ENCODE measurements at places on chromosomes 12 and 14.

GRCh38 chr12:50251619-50252252, 31.6 kb downstream of the LIMA1 start:
- DNase-seq: no peak

DNA sequence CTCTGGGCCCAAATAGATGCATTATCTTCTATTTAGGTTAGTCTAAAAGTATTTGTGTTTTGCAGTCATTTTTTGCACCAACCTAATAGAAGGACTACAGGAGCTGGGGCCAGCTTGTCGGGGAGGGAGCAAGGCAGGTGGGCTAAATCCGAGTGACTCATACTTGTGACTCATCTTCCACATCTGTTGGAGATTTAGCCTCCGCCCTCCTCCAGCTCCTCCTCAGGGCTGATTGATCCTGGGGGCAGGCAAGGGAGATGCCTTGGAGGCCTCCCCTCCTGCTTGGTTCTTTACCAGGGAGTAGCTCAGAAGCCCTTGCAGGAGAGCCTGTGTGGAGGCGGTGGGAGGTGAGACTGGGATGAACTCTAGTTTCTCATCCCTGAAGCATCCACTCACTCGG, 27.9 kb downstream of the RHOF start:
- no peak for DNase-seq

DNA sequence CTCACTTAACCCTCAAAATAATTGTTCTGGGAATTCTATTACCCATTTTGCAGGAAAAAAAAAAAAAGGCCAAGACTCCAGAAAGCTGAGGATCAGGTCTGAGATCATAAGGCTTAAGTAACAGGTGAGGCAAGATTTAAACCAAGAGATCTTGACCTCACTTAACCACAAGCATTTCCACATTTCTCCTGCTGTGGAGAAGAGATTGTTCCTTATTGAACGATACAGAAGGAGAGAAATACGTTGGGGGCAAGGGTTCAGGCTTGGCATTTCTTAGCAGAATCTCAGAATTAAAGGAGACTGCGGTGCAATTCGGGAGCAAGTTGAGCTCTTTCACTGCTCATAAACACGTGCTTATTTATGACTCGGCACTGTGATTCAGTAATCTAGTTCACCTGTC, 885.3 kb upstream of the TMEM132C start:
- no peak for DNase-seq

DNA sequence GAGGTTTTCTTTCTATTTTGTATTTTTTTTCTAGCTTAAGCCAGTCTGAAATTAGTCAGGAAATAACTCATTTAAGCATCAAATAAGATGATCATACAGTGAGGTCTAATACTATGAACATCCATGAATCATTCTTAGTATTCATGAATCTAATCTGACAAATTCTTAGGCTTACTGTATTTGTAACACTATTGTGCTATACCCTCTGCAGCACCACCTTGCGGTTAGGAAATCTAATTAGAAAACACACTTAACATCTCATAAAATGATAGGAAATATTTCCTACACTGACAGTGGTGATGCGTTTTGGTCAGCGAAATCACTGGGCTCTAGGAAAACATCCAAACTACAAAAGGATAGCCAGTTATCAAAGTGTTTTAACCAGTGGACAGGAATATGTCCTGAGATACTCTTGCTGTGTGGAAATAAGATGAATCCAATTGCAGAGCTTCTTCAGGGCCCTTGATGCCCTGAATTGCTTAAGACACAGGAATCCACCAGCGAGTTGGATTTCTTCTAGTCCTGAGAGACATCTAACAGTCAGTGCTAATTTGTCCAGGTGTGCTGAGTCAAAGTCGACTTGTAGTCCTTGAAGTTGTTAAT, 109.3 kb upstream of the MYF6 start:
- no peak for DNase-seq

- DNase-seq: no peak
Observed at GRCh38 chr12:120007272-120007671, 18.2 kb downstream of the BICDL1 start.

- DNase-seq: no peak
Observed at GRCh38 chr12:11801643-11802042, 152.2 kb downstream of the ETV6 start.
